ENCODE measurements at places on chromosomes 7 and 10.

DNA sequence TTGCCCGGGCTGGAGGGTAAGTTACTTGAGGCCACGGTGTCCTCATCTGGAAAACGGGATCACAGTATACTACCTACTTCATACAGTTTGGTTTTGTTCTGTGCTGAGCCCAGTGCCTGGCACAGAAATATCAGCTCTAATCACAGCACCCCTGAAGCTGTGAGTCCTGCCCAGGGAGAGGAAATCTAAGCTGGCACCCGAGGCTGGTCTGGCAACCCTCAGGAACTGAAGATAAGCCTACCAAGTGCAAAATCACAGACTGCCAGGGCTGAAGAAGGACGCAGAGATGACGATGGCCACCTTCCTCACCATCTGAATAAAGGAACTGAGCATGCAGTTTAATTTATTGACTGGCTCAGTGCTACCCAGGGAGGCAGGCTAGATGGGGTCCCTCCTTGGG is 7.7 kb upstream of the TMEM120A start:
- no peak for DNase-seq

GRCh38 chr7:28410628-28411531 is 1.4 kb upstream of the CREB5 start:
- no peak for DNase-seq

- no peak for DNase-seq
Observed at GRCh38 chr7:77391230-77391629, 24.9 kb downstream of the GSAP start.

DNA sequence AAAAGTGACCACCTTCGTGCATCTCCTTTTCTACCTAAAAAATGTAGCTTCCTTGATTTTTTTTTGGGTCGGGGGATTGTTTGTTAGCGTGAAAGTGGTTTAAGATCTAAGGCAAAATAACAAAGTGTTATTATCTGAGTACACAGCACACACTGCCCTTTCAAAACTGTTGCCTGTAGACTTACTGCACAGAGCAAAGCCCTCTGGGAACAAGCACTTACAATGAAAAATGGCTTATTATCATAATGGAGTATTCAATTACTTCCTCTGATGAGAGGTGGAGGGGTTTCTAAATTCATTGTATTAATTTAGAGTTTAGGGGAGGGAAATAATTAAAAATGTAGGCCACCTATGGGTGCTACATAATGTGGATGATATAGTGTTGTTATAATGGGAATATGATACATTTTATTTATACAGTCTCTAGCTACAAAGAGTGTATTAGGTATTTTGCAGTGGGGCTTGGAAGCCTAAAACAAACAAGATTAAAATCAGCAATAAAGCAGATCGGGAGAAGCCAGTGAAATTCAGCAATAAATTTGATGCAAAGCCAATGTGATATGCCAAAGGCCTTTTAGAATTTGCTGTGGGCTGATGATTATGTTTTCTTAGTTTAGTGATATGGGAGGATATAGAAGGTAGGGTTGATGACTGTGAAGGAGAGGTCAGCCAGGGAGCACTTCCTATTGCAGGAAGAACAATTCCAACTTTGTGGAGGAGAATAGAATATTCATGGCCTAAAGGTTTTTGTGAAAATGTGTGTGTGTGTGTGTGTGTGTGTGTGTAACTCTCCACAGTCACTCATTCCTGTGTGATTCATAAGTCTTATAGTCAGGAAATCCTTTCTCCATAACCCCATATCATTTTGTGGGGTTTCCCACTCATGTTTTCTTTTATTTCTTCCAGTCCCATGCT is 17.7 kb upstream of the EXOC4 start:
- DNase-seq: no peak

DNA sequence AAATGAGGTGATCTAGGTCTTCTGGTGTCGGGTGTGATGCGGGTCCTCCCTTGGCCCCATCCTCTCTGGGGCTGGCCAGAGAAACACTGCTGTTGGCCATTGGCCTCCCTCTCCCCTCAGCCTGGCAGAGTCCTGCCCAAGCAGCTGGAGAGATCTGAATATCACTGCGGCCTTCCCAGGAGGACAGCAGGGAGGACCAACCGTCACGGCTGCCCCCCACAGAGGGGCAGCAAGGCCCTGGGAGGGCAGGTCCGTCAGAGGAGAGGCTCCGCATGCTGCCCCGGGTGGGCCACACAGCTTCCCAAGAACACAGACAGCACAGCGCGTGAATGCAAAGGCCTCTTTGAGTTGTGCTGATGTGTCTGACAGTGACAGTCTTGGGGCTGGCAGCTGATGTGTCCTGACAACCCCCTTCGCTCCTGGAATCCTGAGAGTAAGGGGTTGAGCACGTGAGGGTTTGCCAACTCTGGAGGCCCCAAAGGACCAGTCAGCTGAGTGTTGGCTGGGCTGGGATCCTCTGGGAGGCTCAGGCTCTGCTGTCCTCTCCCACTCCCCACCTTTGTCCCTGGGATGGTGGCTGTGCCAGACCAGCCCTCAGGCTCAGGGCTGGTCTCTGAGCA is 132.5 kb upstream of the UNC5B start:
- no peak for DNase-seq

GRCh38 chr7:18402488-18403183 is 92.9 kb upstream of the HDAC9 start:
- no peak for DNase-seq

GRCh38 chr10:14405076-14406065 is 74.6 kb upstream of the FRMD4A start:
- no peak for DNase-seq

DNA sequence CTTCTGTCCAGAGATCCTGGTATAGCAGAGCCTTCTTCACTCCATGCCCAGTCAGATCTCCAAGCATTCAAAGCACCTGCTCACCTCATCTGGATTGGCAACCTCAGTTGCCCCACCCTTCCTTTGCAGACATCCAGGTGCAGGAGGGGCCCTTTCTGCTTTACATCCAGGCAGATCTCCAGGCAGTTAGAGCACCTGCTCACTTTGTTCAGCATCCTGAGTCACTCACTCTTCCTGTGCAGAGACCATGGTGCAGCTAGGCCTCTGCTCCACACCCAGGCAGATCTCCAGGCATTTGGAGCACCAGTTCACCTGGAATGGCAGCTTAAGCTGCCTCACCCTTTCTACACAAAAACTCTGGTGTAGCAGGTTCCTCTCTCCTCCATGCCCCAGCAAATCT is 153.1 kb downstream of the CDK14 start:
- DNase-seq: no peak

DNA sequence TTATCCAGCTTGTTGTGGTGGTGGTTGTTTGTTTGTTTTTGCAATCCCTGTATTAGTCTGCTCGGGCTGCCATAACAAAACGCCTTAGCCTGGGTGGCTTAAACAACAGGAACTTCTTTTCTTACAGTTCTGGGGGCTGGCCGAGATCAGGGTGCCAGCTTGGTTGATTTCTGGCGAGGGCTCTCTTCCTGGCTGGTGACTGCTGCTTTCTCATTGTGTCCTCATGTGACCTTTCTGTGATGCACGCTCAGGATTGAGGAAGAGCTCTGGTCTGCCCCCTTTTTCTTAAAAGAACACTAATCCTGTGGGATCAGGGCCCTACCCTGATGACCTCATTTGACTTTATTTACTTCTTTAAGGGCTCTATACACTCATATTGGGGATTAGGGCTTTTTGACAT is 107.1 kb upstream of the NRP1 start:
- no peak for DNase-seq

DNA sequence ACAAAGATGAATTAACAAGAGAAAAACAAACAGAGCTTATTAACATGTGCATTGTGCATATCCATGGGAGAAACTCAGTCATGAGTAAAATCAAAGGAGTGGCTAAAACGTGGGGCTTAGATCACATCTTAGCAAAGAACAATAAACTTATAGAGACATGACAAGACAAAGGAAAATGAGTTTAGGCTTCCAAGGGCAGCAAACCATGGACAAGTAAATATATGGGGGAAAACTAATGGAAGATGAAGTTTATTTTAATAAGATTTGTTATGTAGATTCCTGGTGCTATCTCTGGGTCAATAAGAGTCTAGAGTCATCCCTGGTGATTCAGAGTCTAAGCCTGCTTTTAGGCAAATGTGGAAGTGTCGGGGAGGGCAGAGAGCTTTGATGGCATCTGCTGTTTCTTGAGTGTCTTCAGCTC is 87.2 kb upstream of the PLPP4 start:
- no peak for DNase-seq

GRCh38 chr7:15463801-15464666 is 97.8 kb downstream of the AGMO start:
- no peak for DNase-seq

- DNase-seq: no peak
Observed at GRCh38 chr10:70528741-70529362, 50.3 kb downstream of the PALD1 start.

GRCh38 chr10:73183667-73184281 is 15.9 kb downstream of the FAM149B1 start:
- DNase-seq: no peak

- no peak for DNase-seq
Observed at GRCh38 chr10:327889-328852, 192.9 kb downstream of the ZMYND11 start.

GRCh38 chr10:89426230-89426868 is 12.0 kb downstream of the IFIT5 start:
- DNase-seq: no peak

DNA sequence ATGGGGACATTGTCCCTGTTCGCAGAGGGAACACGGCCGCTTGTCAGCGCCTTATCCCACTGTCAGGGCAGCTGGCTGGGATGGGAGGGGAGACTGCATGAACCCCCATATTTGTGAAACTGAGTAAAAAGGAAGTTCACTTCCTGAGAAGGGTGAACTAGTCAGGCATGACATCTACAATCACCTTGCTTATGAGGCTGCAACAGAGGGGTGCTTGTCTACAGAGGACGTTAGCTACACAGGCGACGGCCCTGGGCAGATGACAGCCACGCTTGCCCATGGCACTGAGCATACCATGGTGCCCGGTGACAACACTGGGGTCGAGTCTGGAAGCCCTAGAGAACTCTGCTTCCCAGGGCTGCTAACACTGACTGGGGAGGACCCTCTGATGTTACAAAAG is 46.0 kb upstream of the KDM7A start:
- DNase-seq: no peak

- DNase-seq: no peak
Observed at GRCh38 chr10:30997536-30998235, 34.0 kb downstream of the ZNF438 start.

GRCh38 chr7:138581065-138581464 is 120.1 kb downstream of the SVOPL start:
- no peak for DNase-seq

DNA sequence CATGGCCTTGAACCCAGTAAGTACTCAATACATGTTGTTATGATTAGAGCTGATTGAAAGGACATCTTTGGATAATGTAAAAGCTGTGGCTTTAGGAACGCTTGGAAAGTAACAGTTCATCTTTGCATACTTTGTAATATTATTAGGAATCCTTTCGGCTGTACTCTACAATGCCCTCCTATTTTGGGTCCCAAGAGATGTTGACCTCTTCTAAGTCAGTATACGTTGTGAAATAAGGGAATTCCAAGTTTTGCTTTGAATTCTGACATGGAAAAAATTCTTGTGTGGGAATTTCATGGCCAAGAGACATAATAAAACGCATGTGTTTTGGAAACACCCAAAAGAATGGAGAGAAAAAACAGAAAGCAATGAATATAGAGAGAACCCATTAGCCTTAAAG is 7.7 kb downstream of the AGR3 start:
- no peak for DNase-seq

GRCh38 chr10:50931948-50932431 is 46.6 kb upstream of the A1CF start:
- DNase-seq: no peak

GRCh38 chr7:35748371-35748770 is 52.5 kb upstream of the SEPTIN7 start:
- DNase-seq: no peak

- DNase-seq: no peak
Observed at GRCh38 chr7:51639661-51640334, 323.2 kb upstream of the COBL start.

- DNase-seq: no peak
Observed at GRCh38 chr10:11007476-11008020, 10.1 kb upstream of the CELF2 start.

GRCh38 chr10:103653581-103654037 is 160.1 kb downstream of the NEURL1 start:
- no peak for DNase-seq

GRCh38 chr7:140902303-140902953 is 22.3 kb downstream of the BRAF start:
- no peak for DNase-seq

- no peak for DNase-seq
Observed at GRCh38 chr10:35574924-35575352, 30.2 kb upstream of the GJD4 start.

DNA sequence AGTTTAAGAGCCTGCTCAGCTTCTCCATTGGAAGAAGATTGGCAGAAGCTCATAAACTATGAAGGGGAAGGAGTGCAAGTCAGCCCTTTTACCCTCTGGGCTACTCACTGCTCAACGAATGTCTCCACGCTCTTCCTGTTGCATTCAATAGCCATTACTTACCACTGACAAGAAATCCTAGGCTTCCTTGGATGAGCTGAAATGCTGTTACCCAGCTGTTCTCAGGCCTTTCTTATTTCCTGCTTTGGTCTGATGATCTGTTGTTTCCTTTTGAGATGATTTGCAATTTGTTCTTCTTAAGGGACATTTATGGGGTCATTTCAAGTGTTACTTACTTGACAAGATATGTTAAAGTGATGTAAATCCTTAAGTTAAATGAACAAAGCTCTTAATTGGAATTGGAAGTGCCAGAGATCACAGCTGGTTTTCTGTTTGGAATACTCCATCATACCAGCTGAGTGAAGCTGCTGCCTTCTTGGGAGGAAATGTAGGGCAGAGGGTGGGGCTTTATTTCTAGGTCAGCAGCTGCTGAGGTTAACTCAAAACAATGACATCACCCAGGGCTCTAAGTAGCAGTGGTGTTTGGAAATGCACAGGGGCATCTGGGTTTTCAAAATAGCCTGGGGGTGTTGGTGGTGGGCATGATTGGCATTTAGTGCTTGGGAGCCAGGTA is 170.0 kb downstream of the PRKCQ start:
- DNase-seq: no peak

- DNase-seq: no peak
Observed at GRCh38 chr7:106070567-106071254, 41.4 kb downstream of the SYPL1 start.

GRCh38 chr7:17946591-17946990 is 6.3 kb upstream of the SNX13 start:
- no peak for DNase-seq

DNA sequence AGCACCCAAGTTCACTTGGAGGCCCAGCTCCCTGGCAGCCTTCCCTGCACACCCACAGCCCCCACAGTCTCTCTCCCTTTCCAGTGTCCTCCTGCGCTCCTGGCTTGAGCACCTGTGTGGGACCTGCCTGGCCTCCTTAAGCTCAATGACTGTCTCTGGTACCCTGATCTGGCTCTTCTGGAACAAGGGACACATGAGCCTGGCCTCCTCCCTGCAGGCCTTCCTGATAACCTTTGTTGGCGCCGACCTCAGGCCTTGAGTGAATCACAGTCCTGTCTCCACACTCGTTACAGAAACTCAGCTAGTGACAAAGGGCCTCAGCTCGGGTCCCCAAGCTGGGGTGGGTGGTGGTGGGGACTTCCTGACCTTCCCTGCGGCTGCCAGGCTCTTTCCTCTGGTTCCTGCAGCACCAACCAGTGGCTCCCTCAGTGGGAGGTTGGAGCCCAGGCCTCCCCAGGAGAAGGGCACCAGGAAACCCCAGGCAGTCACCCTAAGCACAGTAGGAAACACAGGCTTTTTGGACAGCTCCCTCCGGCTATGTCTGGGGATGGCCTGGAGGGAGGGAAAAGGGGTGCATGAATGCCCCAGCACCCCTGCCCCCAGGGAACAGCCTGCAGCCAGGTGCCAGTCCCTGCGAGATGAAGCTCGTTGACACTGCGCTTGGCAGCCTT is 147.3 kb downstream of the SH3PXD2A start:
- no peak for DNase-seq

GRCh38 chr10:119521443-119522204 is 20.9 kb downstream of the RGS10 start:
- no peak for DNase-seq

Measured in stimulated activated CD4-positive, alpha-beta T cell treated with anti-CD3 and anti-CD28 coated beads, Interleukin-15, amount 100 ng/mL, for 48 hours (primary cell).